ENCODE measurements at places on chromosomes 3 and 15.

GRCh38 chr15:93719921-93720351, 511.4 kb upstream of the MCTP2 start:
- DNase-seq: no peak

DNA sequence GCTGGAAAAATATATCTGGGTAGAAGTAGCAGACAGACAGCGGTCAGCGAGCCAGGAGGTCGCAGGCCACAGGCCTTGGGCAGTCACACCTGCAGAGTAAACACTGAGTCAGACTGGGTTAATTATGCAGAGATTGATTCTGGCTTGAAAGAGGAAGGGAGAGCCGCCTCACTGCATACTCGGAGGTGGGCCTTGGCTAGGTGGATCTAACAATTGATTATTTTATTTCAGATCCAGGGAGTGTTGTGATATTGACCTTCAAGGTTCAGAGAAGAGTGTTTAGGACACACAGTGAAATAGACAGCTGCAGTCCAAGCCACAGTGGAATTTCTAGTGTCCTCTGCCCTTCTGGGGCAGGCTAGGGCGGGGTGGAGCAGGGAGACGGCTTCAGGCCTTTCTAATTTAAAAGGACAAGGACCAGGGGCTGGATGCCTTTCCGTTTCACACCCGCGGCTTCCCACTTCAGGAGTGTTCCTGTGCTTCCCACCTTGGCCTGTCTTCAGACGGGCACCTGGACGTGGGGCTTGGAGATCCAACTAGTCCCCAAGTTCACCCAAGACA, 237.3 kb downstream of the XXYLT1 start:
- DNase-seq: no peak

DNA sequence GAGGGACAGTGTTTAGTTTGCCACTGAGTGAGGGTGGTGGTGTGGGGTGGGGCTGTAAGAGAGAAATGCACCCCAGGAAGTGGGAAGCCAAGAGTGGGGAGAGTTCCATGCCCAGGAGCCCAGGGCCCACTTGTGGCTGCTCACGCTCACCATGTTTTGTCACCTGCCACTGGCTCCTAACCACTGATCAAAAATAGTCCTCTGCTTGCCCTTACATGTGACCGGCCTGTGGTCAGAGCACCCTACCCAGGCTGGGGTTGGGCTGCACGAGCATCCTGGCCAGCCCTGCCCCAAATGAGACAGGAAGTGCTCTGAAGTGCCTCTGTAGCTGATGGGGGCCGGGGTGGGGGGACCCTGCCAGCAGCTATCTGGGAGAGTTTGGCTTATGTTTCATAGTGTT, 216.3 kb downstream of the RPLP1 start:
- DNase-seq: no peak

GRCh38 chr15:70826634-70827033, 27.3 kb downstream of the LARP6 start:
- DNase-seq: peak; percentile 86

GRCh38 chr3:106913111-106913698, 464.0 kb upstream of the CCDC54 start:
- DNase-seq: peak; percentile 10

GRCh38 chr3:61724801-61725200, 163.4 kb downstream of the PTPRG start:
- no peak for DNase-seq

DNA sequence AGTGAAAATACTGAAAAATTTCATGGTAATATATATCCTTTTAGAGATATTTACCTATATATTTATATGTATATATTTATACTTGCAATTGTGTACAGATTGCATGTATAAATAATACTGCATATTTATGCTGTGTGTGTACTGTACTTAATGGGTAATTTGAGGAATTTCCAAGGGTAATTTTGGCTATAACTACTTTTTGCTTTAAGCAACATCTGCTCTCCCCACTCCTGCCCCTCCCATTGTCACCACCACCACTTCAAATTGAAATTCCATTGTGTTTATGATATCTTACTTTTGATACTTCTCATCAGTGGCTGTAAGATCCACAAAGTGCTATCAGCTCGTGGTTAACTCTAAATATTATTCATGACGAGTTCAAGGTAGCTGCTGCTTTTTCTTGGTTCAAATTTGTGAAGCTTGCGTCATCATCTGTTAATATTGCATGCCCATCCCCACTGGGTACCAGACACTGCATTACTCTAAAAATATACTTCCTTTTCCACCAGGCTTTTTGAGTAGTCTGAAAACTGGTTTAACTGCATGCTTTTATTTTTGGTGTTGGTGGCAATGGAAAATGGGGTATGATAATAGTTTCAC, 91.7 kb upstream of the MITF start:
- no peak for DNase-seq

DNA sequence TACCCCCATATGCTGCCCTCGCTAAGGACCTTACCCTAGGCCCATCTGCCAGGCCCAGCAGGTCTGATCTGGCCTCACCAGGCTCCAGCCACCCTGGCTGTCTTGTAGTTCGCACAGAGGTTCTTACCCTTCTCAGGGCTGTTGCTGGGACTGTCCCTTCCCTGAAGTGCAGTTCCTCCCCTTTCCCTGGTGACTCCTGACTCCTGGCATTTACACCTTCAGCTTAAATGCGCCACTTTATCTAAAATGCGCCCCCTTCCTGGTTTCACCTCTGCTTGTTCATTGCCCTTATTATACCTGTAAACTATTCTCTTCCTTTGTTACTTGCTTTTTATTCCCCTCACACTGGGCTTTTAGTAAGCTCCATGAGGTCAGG, 835 bp upstream of the TTLL3 start:
- no peak for DNase-seq

- no peak for DNase-seq
Observed at GRCh38 chr3:38009807-38010591, 19.4 kb downstream of the VILL start.

DNA sequence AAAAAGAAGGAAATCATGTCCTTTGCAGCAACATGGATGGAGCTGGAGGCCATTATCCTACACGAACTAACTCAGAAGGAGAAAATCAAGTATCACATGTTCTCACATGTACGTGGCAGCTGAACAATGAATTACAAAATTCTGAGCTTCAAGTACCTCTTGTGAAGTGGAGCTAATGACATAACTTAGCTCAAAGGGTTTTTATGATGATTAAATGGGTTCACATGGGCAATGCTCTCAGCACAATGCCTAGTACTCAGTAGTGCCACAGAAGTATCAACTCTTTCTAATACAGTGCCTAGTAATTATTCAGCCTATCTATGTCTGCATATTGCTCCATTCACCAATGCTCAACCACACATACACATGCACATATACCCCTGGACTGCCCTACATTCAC, 407.5 kb upstream of the WNT5A start:
- no peak for DNase-seq

DNA sequence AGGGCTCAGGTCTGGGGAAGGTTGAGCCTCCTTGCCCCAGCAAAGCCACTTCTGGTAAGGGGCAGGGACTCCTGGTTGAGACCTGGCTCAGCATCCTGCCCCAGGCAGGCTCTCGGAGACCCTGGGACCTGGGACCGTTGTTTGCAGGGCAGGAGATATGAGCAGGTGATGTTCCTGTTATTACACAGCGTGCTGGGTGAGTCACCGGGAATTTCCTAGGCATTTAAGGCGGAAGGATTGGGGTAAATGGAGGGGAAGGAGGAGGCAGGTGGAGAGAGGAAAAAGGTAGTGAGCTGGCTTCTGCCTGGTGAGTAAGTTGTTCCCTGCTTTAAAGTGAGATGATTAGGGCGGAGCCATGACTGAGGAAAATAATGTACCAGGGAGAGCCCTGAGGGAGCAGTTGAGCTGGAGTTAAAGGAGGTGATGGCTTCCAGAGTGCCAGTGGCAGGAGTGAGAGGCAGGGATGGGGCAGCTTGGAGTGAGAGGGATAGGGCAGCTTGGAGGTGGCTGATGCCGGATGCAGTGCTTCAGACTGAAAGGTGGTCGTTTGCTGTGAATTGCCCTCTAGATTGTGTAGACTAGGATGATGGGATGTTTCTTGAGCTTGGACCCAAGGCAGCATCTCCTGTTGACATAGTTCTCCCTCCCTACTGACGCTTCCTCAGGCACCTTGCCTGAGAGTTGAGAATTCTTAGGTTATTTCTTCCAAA, 79.4 kb downstream of the AAGAB start:
- DNase-seq: no peak

DNA sequence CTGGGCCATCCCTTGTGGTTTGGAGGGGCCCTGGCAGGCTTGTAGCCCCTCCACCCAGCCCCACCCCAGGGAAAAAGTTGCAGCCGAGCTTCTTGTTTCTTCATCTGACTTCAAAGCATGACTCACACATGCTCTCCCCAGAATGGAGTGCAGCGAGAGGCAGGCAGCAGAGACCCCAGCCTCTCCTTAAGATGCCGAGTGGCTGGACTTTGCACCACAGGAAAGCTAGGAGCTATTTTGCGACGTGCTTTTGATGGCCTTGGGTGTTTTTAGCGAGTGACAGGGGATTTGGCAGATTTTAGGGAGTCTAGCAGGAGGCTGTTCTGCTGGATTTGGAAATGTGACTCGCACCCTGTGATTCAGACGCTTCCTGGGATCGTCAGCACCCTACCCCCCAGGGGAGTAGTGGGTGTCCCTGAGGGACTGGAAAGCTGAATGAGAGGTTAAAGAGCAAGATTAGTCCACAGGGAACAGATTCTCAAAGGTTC, 14.2 kb downstream of the BAHD1 start:
- peak; percentile 25 for DNase-seq

GRCh38 chr15:36844534-36844998, 255.8 kb downstream of the MEIS2 start:
- DNase-seq: peak; percentile 45

DNA sequence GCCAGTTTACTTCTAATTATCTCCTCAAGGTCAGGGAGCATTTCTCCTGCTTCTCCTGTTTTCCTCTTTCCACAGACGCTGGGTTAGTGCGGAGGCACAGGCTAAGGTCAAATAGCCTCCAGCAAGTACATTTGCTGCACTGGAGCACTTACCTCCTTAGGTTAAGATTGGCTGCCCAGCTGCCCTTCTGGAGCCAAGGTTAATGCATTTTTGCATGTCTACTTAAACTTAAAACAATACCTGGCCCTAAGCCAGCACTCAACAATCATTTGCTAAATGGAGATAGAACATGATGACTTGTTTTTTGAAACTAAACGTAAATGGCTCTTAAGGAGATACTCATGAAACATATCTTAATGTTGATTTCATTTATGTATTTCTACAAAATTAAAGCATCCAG, 83.5 kb downstream of the SSR3 start:
- DNase-seq: no peak

DNA sequence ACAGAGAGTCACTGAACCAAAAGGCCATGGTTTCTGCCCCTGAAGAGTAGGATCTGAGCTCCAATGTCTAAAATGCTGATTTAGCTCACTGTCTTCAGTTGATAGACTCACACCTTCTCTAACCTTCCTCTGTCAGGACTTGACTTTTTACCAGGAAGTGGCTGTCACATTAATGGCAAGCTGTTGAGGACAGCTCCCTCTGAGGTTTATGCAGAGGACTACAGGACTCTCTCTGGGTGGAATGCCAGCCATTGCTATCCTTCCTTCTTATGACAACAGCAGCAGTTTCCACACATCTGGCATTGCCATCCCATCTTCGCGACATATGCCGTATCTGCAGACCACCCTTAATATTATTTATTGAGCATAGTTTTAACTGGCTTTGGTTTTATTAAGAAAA, 103.8 kb upstream of the PRICKLE2 start:
- no peak for DNase-seq

- no peak for DNase-seq
Observed at GRCh38 chr3:134352031-134352671, 22.1 kb downstream of the AMOTL2 start.

- peak; percentile 61 for DNase-seq
Observed at GRCh38 chr15:73240866-73241499, 127.8 kb downstream of the HCN4 start.

DNA sequence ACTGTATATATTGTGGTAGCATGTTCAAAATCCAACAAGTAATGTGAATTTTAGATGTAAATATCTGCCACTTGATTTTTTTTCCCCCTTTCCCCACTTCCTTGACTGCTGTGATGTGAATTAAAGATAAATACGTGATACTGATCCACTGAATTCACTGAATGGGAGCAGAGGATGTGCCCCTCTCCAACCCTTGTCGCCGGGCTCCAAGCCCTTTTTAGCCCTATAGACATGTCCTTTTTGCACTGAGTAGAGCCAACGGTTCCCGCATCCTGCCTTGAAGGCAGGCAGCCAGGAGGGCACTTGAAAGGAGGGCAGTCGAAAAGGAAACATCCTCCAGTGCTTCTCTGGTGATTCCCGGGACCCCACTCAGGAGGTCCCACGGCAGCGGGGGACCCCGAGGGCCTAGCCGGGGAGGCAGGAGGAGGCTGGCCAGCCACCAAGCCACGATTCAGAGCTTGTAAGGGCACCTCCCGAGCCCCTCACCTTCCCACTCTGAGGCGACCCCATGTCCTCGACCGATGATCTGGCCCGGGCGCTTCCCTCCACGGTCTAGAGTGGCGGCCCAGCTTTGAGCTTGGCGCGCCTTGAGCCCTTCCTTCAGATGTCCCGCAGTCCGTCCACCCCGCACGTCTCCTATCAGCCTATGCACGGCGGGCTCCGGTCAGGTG, 901 bp upstream of the MANF start:
- DNase-seq: no peak

DNA sequence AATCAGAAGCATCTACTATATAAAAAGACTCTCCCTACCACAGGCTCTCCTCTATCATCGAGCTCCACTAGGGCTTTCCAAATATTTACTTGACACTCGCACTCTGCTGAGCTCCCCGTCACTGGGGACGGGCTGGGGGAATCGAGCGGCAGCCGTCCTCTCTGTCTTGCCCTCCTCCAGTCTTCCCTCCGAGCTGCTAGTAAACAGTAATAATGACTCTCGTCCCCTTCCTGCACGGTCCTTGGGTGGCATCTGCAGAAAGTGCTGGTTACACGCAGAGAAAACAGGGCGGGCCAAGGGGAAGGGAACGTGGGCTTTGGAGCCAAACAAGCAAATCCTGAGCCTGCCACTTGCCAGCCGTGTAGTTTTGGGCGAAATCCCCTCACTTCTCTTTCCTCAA, 96.6 kb downstream of the LRIG1 start:
- DNase-seq: no peak

GRCh38 chr3:123290962-123291361, 89.2 kb downstream of the SEC22A start:
- no peak for DNase-seq

GRCh38 chr3:191859531-191859930, 398.6 kb downstream of the PYDC2 start:
- no peak for DNase-seq

- peak; percentile 29 for DNase-seq
Observed at GRCh38 chr3:194632809-194633348, 340 bp downstream of the TMEM44 start.

DNA sequence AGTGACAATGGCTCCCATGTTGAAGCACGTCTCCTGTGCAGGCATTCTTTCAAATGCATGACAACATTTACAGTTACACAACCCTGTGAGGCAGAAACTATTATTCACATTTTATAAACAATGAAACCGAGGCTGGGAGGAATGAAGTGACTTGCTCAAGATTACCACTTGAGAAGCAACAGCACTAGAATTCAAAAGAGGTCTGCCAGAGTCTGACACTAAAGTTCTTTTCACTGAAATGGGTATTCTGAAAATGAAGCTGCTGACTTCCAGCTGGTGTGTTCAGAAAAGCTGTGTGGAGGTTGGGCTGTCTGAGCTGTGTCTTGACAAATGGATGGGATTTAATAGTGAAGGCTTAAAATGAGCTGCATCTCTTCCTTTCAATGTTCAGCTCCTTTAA, 104.4 kb downstream of the THSD4 start:
- DNase-seq: peak; percentile 38

GRCh38 chr15:63022663-63023062, 19.9 kb upstream of the TPM1 start:
- no peak for DNase-seq

- no peak for DNase-seq
Observed at GRCh38 chr3:134276086-134276485, 25.4 kb upstream of the RYK start.
